AG04450 (cell line): ENCODE measurements at places on chromosomes 3 and 15.

DNA sequence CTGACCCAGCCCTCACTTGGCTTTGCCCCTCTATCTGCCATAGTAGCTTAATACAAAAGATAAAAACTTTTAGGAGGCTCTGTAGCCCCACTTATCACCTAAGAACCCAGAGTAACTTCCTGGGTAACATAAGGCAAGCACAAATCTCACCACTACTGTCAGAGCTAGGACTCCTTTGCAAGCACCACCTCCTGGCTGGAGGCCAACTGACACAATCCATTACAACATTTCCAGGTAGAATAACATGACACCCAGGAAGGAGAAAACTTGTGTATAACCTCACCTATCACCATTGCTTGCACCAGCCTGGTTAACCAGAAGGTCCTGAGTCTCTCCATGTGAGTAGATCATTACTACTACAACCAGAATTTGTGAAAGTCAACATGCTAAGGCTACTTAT, 230.0 kb downstream of the TUSC7 start:
- DNase-seq: no peak

GRCh38 chr15:79065706-79066376, 24.7 kb downstream of the RASGRF1 start:
- DNase-seq: no peak

GRCh38 chr3:15676259-15676658, 74.7 kb downstream of the BTD start:
- no peak for DNase-seq

DNA sequence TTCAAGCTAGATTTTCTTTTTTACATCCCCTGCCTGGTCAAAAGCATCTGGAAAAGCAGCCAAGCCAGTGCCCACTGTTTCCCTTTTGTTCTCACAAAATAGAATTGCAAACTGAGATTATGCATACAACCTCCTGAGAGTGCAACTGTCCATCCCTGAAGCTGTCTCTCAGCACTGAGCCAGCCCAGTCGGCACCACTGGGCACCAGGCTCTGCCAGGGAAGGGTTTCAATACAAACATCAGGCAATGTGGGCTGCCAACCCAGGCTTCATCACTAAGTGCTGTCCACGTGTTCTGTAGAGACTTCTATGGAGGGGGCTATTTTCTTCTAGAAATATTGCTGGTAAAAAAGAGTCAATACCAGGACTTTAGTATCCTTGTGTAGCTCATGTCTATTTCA, 356.3 kb upstream of the TBL1XR1 start:
- DNase-seq: no peak

GRCh38 chr3:16496408-16497222, 16.9 kb downstream of the RFTN1 start:
- no peak for DNase-seq

- no peak for DNase-seq
Observed at GRCh38 chr15:57312006-57312317, 64.3 kb upstream of the CGNL1 start.

GRCh38 chr3:83457551-83457950, 1501.2 kb upstream of the CADM2 start:
- no peak for DNase-seq

DNA sequence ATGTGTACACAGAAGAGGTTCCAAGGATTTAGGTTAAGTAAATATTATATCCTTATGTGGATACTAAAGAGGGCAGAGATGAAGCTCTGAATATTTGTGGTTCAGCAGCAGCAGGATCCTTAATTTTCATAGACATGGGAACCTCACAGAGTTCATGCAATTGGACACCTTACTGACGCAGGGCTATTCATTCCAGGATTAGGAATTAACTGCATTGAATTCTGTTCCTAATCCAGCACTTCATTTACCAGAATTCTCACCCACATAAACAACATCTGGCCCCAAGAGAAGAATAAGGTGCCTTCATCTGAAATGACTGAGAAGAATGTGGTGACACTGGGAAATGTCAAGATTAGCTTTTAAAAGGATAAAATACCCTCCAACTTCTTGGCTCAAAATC, 62.4 kb downstream of the ADAMTS9 start:
- DNase-seq: no peak

DNA sequence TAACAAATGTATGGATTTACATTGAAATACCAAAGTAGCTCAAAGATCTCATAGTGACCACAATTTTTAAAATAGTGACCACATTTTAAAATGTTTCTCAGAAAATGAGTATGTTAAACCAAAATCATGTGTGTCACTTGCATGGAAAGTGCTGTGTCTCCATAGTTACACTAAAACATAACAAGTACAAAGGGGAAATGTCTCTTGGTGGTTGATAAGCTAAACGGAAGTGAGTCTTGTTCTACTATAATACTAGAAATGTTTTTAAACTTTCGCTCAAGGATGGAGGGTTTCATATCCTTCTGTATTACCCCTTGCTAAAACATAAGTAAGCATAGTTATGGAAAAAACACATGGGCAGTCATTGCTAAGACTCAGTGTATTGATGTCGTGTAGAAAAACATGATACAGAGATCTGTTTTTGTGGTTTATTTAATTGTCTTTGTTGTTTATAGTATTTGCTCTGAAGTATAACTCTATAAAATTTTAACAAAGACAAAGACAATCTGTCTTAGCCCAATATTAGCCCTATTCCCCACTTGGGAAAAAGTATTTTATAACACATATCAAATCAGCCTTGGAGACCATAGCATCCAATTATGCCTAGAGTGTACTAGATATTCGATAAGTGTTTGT, 27.0 kb upstream of the DENND4A start:
- no peak for DNase-seq

- no peak for DNase-seq
Observed at GRCh38 chr3:23333633-23334032, 130.5 kb downstream of the UBE2E2 start.
